Stimulated activated CD8-positive, alpha-beta memory T cell treated with anti-CD3 and anti-CD28 coated beads, Interleukin-15, amount 100 ng/mL, for 48 hours (primary cell): ENCODE measurements at places on chromosomes 2 and 18.

GRCh38 chr2:46661526-46661925 lies 182.2 kb downstream of the TMEM247 start:
- DNase-seq = no peak

GRCh38 chr2:177326005-177326404 lies 61.5 kb upstream of the NFE2L2 start:
- DNase-seq = no peak

- DNase-seq = no peak
Observed at GRCh38 chr2:72181616-72182015, 34.0 kb upstream of the CYP26B1 start.

DNA sequence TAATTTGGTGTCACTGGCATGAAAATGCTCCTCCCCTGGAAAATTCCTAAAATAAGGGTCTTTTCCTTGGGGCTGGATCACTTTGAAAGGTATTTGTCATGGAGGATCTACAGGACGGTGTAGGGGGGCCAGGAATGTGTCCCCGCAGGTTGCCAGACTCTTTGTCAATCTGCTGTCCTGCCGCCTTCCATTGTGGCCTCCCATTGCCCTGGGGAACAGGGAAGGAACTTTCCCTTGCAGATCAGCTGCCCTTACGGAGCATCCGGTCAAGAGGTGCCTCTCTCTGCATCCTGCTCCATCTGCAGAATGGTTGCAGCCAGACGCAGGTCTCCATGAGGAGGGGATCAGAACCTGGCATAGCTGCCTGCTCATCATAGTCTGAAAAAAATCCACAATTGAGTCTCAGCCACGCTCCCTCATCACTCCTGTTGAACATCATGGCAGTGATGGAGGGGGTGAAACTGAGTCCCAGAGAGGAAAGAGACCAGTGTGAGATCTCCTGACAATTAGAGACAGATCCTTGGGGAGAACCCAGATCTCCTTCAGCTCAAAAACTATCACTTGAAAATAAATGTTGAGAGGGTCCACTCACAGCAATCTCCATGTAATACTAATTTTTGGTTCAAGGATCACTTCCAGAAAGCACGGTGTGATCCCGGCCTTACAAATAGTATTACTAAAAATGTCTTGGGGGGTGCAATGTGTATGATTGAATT lies 244.8 kb downstream of the MYCN start:
- DNase-seq = no peak

DNA sequence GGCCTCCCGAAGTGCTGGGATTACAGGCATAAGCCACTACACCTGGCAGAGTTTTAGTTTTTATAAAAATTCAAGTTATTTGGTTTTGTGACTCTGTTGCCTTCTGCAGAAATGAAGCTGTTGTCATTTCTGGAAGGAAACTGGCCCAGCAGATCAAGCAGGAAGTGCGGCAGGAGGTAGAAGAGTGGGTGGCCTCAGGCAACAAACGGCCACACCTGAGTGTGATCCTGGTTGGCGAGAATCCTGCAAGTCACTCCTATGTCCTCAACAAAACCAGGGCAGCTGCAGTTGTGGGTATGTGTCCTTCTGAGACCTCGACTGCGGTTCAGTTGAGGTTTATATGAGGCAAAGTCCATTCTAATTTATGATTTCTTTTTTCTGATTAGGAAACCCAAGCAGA lies 7.2 kb downstream of the MTHFD2 start:
- no peak for DNase-seq

GRCh38 chr2:1598041-1598710 lies 146.1 kb downstream of the PXDN start:
- DNase-seq = no peak
